ENCODE measurements at places on chromosomes 3 and 15.

GRCh38 chr15:32796856-32797255 lies 79.1 kb downstream of the GREM1 start:
- no peak for DNase-seq

DNA sequence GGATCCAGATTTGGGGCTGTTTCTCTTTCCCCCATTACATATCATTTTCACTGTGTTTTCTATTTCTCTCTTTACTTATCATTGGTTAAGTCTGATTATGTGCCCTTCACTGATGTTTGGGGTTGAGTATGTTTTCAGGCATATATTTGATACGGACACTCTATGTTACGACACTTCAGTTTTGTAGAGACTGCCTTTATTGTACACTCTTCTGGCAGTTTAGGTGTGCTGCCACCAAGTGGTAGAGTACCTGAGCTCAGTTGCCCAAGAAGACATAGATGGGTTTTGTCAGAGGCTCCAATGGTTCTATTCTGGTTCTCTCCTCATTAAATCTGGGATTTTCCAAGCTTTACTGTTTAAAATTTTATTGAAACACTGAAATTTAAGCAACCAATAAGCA lies 255.0 kb upstream of the ROPN1 start:
- no peak for DNase-seq

- no peak for DNase-seq
These were observed 96.3 kb downstream of the TPRG1 start for GRCh38 chr3:189267981-189268613.

DNA sequence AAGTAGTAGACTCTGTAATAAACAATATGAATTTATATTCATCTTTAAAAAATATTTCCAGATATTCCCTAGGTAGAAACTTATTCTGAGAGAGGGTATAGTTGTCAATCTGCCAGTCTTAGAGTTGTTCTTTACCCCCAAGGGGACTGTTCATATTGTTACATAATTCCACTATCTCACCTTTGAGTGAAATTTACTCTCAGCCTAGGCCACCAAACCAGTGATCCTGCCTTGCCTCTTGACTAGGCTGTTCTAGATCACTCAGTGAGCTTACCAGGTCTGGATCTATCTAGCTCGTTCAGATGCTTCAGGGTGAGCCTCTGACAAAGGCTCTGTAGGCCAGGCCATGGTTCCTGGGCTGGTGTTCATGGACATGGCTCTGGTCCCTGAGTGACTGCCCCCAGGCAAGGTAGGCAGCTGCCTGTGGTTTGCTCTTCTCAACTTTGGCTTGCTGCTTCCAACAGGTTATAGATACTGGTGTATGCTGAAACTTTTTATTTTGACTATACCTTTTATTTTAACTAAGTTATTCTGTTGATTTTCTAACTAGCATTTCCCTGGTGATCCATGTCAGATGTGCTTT lies 27.6 kb downstream of the ZNF592 start:
- no peak for DNase-seq

GRCh38 chr3:72383883-72384282 lies 464.4 kb downstream of the SHQ1 start:
- no peak for DNase-seq

GRCh38 chr3:129121016-129121791 lies 400 bp downstream of the RAB43 start:
- DNase-seq, result no peak

DNA sequence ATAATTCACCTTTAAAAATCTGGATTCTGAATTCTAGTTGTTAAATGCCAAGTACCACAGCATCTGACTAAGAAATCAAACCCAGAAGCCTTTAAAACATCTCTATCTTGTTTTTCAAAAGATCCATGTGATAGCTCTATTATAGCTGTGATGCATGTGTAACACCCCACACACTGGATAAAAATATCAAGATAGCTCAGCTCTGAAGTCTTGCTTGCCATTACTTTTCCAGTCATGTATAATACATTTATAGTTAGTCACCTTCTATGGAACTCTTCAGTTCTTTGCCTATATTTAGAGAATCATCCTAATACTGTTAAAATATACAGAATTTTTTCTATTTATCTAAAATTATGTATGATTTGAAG lies 11.6 kb downstream of the ARPP19 start:
- DNase-seq, result no peak
